Central memory CD4-positive, alpha-beta T cell (primary cell): ENCODE measurements at places on chromosomes 6 and 20.

DNA sequence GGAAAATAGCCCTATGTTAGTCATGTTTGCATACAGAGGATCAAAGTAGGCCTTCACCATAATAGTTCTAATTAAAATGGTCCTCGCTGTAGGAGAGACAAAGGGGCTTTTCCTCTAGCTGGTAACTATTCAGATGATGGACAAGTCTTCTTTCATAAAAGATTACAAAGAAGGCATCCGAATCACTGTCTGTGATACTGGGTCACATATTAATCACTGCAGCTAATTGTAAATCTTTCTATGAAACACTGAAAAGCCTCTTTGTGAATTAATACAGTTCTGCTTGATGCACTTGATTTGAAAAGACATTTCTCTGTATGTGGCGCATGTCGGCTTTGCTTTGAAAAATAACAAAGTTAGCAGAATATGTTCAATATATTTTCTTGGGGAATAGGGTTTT, 520.8 kb downstream of the KIF16B start:
- DNase-seq = no peak

DNA sequence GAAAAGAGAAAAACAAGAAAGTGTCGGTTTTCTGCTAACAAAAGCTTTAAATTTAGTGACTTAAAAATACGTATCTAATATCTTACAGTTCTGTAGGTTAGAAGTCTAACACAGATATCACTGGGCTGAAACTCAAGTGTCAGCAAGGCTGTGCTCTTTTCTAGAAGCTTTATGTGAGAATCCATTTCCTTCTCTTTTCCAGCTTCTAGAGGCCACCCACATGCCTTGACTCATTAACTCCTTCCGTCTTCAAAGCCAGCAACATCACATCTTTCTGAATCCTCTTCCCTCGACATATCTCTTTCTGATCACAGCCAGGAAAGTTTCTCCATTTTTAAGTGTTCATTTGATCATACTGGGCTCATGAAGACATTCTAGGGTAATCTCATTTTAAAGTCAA, 262.0 kb downstream of the MAFB start:
- no peak for DNase-seq

GRCh38 chr6:2435323-2435722, 189.9 kb upstream of the GMDS start:
- no peak for DNase-seq

DNA sequence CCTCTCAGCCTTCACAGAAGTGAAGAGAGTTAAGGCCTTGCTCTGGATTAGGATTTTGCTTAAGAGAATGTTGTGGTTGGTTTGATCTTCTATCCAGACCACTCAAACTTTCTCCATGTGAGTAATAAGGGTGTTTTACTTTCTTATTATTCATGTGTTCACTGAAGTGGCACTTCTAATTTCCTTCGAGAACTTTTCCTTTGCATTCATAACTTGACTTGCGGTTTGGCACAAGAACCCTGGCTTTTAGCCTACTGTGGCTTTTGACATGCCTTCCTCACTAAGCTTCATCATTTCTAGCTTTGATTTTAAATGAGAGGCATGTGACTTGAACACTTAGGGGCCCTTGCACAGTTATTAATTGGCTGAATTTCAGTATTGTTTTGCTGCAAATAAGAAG, 166.1 kb upstream of the OPRM1 start:
- DNase-seq = no peak

- no peak for DNase-seq
Measured at GRCh38 chr6:11270030-11271027, 37.9 kb upstream of the NEDD9 start.

DNA sequence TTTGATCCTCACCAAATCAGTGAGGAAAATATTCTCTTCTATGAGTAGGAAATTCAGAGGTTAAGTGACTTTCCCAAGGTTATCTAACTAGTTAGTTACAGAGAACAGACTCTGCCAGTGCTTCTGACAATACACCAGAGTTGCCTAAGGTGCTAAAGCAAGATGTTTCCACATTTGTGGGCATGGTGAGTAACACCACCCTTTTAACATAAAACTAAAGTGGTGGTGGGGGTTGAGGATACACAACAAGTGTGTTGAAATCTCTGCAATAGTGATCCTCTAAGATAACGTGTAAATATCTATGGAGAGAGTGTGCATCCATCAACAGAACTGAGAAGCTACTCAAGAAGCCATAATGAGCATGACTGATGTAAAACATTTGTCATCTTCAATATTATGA, 11.7 kb downstream of the VNN2 start:
- DNase-seq = no peak
